CD4-positive, alpha-beta memory T cell (primary cell): ENCODE measurements at places on chromosomes 6 and 20.

- DNase-seq = no peak
Observed at GRCh38 chr6:140858381-140858971, 1274.2 kb upstream of the GJE1 start.

GRCh38 chr6:4224067-4224978 lies 88.9 kb upstream of the ECI2 start:
- DNase-seq = no peak

- no peak for DNase-seq
Observed at GRCh38 chr6:155328539-155329459, 14.5 kb upstream of the TFB1M start.

GRCh38 chr20:35821807-35822242 lies 50.0 kb downstream of the PHF20 start:
- DNase-seq = no peak

- no peak for DNase-seq
Observed at GRCh38 chr6:163165922-163166321, 248.6 kb upstream of the QKI start.
